ENCODE measurements at places on chromosomes 1 and 21.

DNA sequence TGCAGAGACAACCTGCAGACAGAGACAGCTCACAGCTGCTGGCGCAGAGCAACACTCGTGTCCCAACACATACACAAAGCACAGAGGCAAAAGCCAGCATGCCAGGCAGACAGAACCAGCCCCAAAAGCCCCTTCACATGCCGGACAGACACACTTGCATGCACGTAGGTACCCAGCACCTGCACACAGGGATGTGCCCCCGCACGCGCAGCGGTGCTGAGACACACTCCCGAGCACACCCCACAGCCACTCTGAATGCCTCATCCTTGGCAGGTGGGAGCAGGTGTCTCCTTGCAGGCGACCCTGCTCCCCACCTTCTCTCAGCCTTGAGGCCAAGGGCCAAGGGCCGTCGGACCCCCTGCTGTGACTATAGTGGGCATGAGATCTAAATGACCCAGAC, 41.2 kb upstream of the ZC3H12A start:
- no peak for DNase-seq

DNA sequence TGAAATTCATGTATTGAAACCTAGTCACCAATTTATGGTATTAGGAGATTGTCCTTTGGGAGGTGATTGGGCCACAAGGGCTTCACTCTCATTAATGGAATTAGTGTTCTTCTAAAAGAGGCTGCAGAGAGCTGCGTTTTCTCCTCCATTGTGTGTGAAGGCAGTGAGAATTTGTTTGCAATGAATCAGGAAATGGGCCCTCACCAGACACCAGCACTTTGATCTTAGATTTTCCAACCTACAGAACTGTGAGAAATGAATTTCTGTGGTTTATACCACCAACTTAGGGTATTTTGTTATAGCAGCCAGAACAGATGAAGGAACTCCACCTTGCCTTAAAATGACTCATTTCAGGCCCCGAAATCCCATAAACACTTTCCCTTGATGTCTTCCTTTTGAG, 544.2 kb downstream of the RWDD3 start:
- DNase-seq: no peak

- DNase-seq: peak; percentile 12
These were observed 143.0 kb downstream of the ELAVL4 start for GRCh38 chr1:50251702-50252101.

DNA sequence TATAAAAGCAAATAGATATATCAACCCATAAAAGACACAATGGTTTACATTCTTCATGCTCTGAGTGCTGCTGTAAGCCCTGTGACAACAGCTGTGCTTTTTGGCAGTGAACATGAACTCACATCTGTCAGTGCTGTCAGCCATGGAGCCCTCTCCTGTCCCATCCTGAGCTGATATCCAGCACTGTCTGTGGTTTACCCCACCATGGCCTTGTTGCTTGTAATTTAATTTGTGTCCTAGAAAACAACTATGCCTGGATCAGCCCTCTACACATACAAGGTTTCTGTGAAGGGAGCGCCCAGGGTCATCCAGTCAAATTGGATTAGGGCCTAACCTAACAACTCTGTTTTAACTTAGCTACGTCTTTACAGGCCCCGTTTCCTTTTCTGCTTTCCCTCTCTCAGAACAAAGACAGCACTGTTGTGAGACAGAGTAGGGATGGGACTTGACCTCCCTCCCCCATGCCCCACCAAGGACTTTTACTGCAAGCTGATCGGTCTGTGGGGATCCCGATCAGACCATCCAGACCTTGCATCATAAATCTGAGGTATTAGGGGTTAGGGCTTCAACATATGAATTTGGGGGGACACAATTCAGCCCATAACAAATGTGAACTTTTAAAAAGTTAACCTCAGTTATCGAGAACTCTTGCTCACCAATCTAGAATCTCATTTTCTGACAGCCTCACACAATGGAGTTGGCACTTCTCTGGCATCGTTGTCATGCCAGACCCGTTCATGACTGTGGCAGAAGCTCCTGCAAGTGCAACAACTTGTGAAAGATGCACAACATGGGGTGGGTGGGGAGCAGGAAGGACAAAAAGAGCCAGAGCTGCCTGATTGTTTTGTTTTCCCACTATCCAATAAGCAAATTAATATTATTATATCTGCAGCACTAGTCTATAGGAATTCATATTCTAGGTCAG, 16.4 kb upstream of the SLC44A3 start:
- DNase-seq: no peak

GRCh38 chr1:31648641-31649357, 4.1 kb upstream of the PEF1 start:
- DNase-seq: no peak

DNA sequence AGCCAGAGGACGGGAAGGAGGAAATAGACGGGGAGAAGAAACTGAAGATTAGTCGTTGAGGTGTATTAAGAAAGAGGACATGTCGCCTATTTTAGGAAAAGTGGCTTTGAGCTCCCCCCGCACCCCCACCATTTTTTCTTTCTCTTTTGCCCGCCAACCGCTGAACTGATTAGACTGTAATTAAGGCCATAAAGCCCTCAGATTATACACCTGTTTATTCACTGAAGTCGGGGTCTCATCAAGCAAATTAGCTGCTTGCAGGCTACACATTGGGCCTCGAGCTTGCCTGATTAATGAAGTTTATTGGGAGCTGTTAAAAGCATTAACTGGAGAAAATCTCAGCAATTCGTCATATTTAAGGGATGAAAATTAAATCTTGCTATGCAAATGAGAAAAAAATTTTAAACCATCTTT, 119.4 kb upstream of the RRP15 start:
- DNase-seq: no peak

- no peak for DNase-seq
These were observed 19.5 kb downstream of the ZMYM4 start for GRCh38 chr1:35287807-35288640.

DNA sequence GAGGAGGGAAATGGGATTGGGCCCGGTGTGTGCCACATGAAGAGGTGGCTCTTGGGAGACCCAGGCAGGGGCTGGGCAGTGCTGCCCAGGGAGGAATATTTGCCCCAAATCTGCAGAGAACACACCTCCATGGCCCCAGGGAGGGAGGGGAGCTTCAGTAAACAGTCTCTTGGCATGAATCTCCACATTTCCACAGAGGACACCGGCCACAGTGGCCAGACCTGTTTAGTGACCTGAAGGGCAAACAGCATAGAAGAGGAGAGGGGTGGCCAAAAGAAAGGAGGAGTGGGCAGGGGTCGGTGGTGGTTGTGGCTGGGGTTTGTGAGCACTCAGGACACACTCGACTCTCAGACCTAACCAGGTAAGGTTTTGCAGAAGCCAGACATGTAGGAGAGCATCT, 54.0 kb upstream of the IFFO2 start:
- no peak for DNase-seq

- DNase-seq: no peak
These were observed 36.0 kb downstream of the TRAPPC10 start for GRCh38 chr21:44047996-44048560.

DNA sequence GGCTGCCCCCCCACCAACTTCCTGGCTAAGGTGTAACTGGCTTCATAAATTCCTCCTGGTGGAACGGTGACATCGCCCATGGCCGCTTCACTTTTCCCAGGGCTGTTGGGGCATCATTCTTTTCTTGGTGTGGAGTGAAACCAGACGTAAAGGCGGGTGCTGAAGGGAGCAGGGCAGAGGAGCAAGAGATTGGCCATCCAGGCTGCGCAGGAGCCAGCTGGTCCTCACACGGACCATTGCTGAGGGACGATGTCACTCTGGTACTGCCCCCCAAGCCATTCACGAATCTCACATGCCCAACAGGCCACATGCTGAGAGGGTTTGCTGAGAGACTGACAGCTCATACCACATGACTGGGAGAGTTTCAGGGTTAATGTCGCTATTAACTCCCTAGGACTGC, 10.5 kb upstream of the PKP1 start:
- no peak for DNase-seq

DNA sequence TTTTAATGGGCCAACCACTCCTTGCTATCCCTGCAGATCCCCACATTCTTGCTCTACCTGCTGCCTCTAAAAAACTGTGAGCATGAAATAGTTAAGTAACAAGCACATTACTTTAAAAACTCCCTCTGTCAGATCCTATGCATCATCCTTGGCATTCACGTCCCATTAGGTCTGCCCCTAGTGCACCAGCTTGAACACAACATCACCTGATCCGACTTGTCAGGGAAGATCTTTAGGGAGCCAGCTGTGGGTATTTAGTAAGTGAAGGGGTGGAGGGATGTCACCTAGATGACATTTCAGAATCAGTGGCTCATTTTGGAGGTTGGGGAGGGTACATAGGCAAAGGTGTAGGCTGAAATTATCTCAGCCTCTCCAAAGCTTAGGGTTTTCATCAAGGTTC, 33.5 kb downstream of the RXRG start:
- DNase-seq: no peak

GRCh38 chr21:34984356-34985058, 64.6 kb downstream of the RUNX1 start:
- no peak for DNase-seq

- no peak for DNase-seq
These were observed 77.5 kb downstream of the LHX8 start for GRCh38 chr1:75211648-75212047.

GRCh38 chr1:236861560-236862218, 66.6 kb downstream of the MTR start:
- DNase-seq: no peak

- DNase-seq: no peak
These were observed 3.4 kb downstream of the EPB41 start for GRCh38 chr1:28917757-28918118.

DNA sequence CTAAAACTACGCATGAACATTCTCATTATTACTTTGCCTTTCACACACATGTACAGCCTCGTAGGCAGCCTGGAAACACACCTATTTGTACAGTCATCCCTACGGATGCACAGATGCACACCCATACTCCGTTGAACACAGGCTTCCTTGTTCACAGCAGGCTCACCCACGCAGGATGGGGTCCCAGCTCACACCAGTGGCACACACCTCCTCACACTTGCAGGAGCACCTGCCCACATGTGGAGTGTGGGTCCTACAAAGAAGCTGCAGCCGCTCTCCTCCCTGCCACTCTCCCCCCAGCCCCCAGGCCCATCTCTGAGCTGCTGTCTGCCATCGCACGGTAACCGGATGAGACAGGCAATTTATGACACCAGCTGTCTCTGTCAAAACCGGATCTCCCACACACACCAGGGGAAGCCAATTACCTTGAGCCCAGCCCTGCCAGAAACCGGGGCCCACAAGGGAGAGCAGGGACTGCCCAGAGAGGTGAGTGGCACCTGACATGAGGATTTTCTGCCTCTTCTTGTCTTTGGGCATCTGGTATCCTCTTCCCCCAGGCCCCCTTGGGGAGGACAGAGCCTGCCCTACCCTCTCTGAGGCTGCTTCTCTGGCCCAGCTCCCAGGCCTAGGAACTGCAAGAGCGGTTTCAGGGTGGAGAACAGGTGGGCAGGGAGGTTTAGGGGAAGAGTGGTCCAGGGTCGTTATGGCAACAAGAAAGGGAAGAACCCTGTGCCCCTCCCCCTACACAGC, 175.4 kb downstream of the IGSF21 start:
- DNase-seq: peak; percentile 87

GRCh38 chr1:7218210-7218832, 433.1 kb downstream of the CAMTA1 start:
- peak; percentile 88 for DNase-seq

DNA sequence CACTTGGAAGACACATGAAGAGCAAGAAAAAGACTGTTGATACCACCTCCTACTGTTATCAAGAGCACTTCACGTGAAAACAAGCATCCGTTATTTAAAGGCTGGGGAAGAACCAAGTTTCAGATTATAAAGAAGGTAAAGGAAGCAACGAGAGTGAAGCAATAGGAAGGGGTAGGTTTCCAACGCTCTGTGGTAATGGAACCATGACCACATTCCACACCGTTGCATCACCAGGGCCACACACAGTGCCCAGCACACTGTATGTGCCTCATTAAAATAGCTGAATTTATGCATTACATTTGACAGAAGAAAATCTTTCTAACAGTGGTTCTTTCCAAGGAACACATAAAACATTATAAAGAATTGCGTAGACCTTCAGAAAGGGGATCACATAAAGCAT, 435.8 kb downstream of the MRPL39 start:
- DNase-seq: no peak

GRCh38 chr1:33972676-33973395, 109.0 kb downstream of the HMGB4 start:
- DNase-seq: no peak

DNA sequence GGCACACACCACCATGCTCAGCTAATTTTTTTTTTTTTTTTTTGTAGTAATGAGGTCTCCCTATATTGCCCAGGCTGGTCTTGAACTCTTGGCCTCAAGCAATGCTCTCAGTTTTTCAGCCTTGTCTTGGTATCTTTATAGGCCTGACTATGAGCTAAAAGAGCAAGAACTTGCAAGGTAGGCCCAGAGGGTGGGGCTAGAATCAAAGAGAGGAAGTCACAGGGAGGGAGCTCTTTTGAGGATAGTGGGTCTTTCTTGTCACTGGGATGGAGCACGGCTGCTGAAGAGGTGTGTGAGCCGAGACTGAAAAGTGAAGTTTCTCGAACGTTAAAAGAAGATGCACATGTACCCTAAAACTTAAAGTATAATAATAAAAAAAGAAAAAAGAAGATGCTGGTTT, 260.0 kb upstream of the BEND5 start:
- DNase-seq: no peak

DNA sequence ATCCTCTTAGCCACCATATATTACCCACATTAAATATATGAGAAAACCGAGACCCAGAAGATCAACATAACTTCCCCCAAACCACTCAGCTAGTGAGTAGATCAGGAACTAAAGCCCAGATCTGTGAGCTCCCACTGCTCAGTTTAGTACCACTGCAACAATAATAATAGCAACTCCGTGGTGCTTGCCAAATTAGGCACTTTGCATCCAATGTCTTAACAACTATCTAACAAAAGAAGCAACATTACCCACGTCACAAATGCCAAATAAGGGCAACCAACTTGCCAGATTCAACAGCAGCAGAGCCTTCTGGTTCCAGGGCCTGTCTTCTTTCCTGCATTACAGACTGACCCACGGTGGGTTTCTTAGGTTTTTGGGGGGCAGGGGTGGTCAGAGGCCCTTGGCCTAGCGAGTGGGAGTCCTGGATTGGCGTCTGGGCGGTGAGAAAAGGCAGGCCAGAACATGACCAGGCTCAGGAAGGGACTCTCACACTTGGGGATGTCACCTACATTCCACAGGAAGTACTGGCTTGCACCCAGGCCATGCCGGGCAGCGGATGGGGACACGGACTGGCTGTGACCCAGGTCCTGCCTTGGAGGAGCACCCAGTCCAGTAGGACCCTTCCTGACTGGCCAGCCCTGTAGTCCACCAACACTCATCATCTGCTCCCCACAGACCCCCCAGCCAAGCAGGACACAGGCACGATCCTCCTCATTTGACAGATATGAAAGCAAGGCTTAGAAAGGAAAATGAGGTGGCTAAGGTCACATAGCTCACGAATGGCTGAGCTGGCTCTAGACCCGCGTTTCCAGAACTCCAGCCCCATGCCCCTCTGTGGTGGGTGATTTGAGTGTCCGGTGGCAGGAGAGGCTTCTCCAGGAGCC, 4.6 kb downstream of the HCRTR1 start:
- DNase-seq: no peak

GRCh38 chr1:155706139-155706538, 17.2 kb downstream of the DAP3 start:
- no peak for DNase-seq
